CD8-positive, alpha-beta memory T cell (primary cell): ENCODE measurements at places on chromosomes 6 and 20. TPM values are rescaled to one million over a fixed set of nuclear protein-coding genes. Genes with fewer than 3 reads are reported as not detected.

GRCh38 chr6:122372647-122373046 is 26.8 kb upstream of the HSF2 start:
- DNase-seq = no peak

DNA sequence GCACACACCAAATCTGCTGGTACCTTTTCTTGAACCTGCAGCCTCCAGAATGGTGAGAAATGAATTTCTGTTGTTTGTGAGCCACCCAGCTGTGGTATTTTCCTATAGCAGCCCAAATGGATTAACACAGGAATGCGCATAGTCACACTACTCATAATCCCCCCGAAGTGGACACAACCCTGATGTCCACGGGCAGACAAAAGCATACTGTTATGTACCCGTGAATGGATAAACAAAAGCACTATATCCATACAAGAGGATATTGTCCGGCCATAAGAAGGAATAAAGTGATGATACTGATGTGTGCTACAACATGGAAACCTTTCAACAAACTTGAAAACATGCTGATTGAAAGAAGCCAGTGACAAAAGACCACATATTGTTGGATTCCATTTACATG is 25.1 kb upstream of the RPP40 start:
- DNase-seq = no peak

DNA sequence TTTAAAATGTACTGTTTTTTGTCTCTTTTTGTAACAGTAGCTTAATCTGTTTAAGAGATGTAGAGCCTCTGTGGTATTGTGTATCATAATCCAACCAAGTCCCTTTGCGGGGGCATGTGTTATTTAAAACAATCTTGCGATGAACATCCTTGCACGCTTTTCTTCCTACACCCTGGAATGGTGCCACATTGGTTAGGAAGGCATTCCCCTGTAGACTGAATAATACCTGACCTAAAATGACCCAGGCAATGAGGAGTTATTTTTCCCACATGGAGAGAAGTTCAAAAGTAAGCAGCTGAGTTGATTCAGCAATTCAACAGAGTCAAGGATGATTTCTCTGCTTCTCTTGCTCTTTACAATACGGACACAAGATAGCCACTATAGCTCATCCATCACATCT is 142.0 kb upstream of the PMEPA1 start:
- no peak for DNase-seq

DNA sequence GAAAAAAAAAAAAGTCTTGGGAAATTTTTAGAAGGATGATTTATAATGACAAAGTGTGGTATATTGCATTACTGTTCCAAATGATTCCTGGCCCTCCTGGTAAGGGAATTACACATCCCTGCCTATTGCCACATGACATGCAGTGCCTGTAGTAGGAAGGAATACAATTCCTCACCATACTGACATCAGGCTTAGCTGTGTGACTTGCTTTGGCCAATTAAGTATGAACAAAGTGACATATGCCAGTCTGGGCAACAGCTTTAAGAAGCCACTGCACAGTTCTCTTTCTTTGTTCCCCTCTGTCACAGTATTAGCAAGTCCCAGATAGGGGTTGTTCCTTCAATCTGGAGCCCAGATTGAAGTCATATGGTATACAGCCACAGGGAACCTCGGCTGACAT is 100.5 kb downstream of the KIF13A start:
- no peak for DNase-seq

DNA sequence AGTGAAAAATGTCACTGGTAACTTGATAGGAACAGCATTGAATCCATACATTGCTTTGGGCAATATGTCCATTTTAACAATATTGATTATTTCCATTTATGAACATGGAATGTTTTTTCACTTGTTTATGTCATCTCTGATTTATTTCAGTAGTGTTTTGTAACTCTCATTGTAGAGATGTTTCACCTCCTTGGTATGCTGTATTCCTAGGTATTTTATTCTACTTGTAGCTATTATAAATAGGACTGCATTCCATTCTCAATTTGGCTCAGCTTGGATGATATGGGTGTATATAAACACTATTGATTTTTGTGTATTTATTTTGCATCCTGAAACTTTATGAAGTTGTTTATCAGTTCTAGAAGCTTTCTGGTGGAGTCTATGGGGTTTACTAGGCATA is 730.3 kb downstream of the DOK5 start:
- no peak for DNase-seq

The OPRM1 gene
- total RNA-seq = not detected

- no peak for DNase-seq
These were observed 136.4 kb upstream of the ARMC2 start for GRCh38 chr6:108711826-108712225.

GRCh38 chr6:91462241-91462640 is 875.4 kb upstream of the MAP3K7 start:
- no peak for DNase-seq

The HLA-DOB gene
- total RNA-seq = 0.77 TPM

- DNase-seq = no peak
These were observed 70.0 kb upstream of the RALY start for GRCh38 chr20:33923740-33924139.

DNA sequence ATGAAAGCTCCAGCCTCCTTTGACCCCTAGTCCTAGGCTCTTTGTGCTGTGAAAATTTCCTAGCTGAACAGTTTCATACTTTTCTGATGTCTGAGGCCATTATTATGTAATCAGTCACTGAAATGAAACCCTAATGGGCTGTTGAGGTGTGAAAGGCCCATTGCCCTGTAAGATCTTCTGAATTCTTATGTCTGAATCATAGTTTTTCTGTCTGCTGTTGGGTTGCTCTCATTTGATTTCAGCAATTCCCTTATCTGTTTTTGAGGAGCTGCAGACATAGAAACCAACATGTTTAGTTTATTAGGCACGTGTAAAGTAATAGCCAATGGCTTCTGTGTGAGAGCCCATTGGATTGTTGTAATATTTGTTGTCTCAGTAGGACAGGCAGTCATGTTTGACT is 118.1 kb downstream of the EYA4 start:
- no peak for DNase-seq

The MLN gene
- not detected for total RNA-seq
